ENCODE measurements at places on chromosomes 1 and 21.

DNA sequence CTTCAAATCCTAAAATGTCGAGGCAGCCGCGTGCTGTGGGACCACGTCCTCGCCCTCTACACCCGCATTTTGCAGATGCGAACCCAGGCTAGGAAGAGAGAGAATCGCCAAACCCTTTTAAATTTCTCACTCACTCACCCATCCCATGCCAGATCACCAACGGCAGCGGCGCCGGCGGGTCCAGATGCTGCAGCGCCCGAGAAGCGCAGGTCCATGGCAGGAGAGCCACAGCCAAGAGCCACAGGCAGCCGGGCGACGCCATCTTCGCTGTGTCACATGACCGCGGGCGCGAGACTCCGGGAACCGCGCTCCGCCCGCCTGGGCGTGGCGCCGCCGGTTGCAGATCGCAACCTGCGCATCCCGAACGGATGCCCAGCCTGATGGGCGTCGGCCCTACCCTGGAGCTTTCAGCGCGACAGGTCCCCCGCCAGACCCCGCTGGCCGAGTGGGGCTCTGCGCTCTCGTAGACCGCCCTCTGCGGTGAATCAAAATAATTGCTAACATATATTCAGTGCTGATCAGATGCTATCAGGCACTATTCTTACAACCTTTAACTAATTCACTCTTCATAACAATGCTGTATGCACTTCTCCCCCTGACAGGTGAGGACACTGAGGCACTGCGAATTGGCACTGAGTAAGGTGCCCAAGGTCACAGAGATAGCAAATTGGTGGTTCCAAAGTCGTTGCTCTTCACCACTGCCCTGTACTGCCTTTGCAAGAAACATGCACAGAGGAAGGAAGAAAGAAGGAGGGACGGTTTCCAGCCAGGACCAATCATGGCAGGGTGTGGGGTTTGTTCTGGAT lies at the start of gene PPT1:
Gene PPT1, minus strand, starts transcription at position 276 of the 806 bp plus-strand sequence. Its CDS starts 14 bp downstream, at position 262.
- peak; percentile 72 for DNase-seq

DNA sequence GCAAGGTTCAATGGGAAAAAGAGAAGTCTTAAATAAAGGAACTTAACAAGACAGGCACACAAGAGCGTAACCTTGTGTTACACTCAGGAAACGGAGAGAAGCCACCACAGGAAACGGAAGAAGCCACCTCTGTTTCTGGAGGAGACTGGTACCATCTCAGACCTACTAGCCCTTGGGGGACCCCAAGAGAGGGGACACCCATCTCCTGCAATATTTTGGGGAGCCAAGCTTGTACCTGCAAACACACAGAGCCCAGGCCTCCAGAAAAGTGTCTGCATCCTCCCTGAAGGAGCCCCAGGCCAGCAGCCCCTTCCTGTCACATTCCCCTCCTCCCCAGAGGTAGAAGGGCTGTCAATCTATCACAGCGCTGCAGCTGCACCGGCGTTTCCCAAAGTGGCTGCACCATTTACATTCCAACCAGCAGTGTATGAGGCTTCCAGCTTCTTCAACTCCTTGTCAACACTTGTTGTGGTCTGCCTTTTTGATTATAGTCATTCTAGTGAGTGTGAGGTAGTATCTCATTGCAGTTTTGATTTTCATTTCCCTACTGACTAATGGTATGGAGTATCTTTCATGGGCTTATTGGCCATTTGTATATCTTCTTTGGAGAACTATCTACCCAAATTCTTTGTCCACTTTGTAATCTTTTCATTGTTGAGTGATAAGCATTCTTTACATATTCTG lies 23.0 kb upstream of the PADI1 start:
- DNase-seq, result no peak

DNA sequence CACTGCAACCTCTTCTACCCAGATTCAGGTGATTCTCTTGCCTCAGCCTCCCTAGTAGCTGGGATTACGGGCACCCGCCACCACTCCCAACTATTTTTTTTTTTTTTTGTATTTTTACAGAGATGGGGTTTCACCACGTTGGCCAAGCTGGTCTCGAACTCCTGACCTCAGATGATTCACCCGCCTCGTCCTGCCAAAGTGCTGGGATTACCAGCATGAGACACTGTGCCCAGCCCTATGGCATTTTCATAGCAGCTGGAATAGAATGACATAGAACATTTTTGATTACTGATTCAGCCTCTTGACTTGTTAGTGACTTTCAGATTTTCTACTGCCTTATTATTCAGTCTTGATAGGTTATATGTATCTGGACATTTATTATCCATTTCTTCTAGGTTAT lies 1046.2 kb downstream of the AMY1C start:
- DNase-seq, result no peak

DNA sequence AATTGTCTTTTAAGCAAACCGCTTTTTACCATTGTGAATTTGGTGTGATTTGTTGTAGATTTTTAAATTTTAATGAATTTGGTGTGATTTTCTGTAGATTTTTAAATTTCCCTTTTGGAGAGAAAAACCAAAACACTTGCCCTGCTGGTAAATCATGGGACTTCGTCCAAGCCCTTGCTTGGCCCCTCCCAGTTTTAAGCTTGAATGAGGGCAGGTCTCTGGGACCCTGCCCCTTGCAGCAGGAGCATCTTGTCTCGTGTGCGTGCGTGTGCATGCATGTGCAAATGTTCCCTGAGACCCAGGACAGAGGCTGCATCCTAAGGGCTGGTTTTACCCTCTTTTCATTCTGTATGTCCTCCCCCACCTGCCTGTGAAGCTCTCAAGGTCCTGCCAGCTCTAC lies 248.6 kb downstream of the GREM2 start:
- no peak for DNase-seq

DNA sequence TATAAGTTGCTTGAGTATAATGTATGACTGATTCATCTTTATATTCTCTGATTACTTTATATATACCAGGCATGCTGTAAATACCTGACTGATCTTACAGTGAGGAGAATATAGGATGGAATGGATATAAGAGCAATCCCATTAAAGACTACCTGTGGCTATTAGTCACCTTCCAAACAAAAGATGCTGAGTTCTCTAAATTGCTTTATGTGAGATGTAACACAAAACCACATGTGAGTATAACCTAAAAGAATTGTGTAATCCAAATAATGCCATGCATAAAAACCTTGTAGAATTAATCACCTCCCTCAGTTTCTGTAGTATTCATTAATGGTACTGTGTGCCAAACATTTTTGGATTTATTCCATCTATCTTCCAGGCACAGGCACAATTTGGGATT lies 134.6 kb upstream of the LRRC7 start:
- no peak for DNase-seq

DNA sequence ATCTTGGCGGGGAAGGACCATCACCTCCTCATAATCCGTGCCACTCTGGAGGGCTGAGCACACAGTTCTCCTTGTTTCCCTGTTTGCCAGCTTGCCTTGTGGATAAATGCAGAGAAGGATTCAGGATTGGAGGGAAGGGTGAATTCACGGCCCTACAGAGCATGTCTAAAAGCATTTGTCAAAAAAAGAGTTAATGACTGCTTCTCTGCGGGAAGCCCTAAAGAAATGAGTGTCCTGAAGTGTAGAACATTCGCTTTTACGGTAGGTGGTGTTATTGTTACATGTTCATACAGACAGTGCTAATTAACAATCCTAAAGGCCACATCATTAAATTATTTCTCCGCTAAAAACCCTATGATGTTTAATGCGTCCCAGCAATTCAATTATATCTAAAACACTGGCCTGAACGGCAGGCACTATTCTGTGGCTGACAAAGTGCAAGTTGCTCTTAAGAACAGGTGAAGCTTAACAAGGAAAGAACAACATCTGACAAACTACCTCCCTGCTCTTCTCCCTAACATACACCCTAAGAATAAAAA lies 112.3 kb upstream of the NFIA start:
- peak; percentile 44 for DNase-seq

DNA sequence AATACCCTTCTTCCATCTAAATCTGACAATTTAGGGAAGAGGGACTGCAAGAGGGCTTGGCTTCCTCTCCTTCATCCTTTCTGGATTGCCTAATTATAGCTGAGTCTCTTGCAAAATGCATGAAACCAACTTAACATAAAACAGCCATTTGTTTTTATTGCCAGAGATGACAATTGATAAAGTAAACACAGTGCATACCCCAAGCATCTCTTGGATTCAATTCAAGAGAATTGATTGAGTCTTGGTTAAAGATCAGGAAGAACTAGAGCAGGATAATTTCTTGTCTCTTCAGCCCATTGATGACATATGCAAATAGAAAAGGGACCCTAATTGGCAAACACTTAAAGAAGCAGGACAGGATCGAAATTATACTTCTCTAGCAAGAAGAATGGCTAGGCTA lies 617.1 kb upstream of the PTBP2 start:
- DNase-seq, result no peak

DNA sequence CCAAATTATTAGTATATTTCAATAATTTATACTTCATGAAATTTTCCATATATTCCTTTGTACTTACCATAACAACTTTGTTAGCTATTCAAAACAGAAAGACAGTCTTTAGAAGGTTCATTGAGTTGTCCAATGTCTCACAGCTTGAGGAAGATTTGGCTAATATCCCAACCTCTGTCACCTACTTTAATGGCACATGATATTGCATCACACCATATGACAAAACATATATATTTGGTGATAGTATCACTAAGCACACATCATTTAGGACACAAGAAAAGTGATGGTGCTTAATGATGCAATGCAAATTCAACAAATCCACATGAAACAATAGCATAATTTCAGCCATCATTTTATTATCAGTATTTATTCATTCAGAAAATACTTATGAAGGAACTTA lies 122.0 kb upstream of the BRINP3 start:
- no peak for DNase-seq

- no peak for DNase-seq
Measured at GRCh38 chr1:184632415-184633175, 122.1 kb downstream of the EDEM3 start.

GRCh38 chr1:18352636-18353265 lies 128.0 kb upstream of the KLHDC7A start:
- no peak for DNase-seq

DNA sequence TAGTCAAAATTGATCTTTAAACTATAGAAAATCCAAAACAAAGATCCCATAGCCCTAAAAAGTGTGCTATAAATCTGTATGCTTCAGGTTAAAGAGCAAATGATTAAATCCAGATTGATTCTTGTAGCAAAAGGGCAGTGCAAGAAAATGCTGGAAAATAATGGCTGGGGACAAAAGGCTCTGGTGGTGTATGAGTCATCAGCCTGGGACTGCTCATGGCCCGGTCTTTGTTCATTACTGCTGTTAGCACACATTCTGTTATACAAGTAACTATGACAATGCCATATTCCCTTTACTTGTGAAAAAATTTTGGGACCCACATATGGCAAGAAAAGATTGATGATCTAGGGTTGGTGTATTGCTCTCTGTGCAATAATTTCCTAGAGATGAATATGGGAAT lies 89.1 kb downstream of the RWDD3 start:
- peak; percentile 4 for DNase-seq

DNA sequence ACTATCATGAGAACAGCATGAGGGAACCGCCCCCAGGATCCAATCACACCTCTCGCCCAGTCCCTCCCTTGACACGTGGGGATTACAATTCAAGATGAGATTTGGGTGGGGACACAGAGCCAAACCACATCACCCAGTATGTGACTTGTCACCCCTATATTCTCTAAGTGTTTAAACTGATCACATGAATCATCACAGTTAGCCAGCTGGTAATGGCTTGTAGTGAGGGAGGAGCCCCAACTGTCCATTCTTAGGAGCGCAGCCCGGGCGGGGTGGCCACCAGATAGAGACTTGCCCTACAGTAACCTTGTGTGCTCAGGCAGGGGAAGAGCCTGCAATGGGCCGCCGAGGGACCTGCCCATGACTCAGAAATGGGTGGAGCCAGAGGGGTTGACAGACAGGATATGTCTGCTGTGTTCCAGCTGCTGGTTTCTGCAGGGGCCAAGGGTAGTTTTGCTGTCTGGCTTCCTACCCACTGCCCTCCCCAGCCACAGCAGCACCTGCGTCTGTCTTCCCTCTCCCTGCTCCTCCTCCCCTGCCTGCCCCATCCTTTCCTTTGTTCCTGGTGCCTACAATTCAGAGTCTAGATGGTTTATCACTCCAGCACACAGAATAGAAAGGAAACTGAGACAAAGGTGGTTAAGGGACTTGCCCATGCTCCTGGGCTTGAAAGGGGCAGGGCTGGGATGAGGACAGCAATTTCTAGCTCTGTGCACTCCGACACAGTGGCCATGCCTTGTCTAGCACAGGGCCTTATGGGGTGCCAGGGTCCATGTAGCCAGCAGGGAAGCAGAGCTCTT lies 9.2 kb downstream of the ABCG1 start:
- no peak for DNase-seq

DNA sequence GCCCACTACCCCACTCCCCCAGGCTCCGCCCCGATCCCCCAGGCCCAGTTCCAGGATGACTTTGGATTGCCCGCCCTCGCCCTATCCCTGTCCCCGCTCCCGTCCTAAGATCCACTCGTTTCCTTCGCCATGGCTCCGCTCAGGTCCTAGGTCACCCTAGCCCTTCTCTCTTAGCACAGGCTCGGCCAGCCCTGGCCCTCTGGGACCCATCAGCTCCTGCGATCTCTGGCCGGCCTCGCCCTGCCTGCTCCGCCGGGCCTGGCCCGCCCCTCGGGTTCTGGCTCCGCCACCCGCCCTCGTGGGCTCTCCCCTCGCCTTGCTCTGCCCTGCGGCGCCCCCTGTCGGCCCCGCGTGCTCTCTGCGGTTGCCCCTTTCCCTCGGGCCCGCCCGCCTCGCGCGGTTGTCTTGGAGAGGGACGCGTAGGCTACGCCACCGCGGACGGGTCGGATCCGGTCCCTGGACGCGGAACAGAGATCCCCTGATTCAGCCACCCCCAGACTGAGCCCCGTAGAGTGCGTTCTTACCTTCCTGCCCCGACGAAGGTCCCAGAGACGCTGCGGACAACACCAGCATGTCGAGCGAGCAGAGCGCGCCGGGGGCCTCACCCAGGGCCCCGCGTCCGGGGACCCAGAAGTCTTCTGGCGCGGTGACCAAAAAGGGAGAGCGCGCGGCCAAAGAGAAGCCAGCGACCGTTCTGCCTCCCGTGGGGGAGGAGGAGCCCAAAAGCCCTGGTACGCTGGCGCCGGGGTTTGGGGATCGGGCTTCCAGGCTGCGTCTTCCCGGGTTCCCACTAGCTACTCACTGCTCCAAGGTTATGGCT lies at the start of gene LRRC71:
Gene LRRC71, plus strand, starts transcription at position 400 of the 820 bp plus-strand sequence. Its CDS starts 172 bp downstream, at position 572.
- peak; percentile 75 for DNase-seq

GRCh38 chr1:37807220-37807554 lies 403 bp upstream of the C1orf122 start:
- DNase-seq, result no peak

- no peak for DNase-seq
Measured at GRCh38 chr1:245599371-245600174, 444.8 kb downstream of the KIF26B start.

DNA sequence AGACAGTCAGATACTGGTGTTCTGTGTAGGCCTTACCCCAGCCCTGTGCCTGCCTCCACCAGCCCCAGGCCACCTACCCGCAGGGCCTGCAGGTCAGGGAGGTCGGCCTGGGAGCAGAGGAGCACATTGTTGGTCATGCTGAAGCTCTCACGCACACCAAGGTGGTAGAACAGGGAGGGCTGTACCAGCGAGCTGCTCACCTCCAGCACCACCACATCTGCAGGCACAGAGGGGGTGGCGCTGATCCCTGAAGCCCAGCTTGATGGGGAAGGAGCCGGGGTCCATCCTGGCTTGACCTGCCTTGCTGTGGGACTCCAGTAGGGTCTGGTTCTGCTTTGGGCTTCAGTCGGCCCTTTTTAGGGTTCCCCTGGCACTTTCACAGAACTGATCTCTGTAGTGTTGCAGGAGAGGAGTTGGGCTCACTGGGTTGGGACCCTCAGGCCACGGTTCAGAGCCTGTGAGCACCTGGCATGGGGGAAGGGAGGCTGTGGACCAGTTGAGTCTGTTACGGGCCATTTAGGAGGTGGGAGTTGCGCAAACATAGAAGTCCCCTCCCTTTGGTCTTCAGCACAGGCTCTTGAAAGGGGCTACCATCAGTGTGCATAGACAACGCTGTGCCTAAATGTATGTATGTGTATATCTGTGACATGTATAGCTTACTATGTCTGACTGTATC lies 1.9 kb downstream of the MAP3K6 start:
- DNase-seq, result no peak

Data from frontal cortex (tissue), 4 donors.